Liver (tissue), 10 donors: ENCODE measurements at places on chromosomes 6 and 20. TPM values are rescaled to one million over a fixed set of nuclear protein-coding genes. Genes with fewer than 3 reads are reported as not detected.
A peak's percentile ranks its signal among the peaks of the same experiment; 100 is the strongest.

GRCh38 chr6:68760941-68761676, 126.0 kb downstream of the ADGRB3 start:
- H3K4me3 ChIP-seq, result no peak overlapping the region
- no peak overlapping the region for H3K27ac ChIP-seq
- H3K27me3 ChIP-seq, result no peaks in the 10 kb centered on the region
- no peak for DNase-seq

- no peak for DNase-seq
- H3K36me3 ChIP-seq, result no peaks in the 10 kb centered on the region
- no peaks in the 10 kb centered on the region for H3K4me1 ChIP-seq
- H3K4me3 ChIP-seq, result no peak overlapping the region
Measured at GRCh38 chr20:1964061-1964460, 29.8 kb downstream of the PDYN start.

DNA sequence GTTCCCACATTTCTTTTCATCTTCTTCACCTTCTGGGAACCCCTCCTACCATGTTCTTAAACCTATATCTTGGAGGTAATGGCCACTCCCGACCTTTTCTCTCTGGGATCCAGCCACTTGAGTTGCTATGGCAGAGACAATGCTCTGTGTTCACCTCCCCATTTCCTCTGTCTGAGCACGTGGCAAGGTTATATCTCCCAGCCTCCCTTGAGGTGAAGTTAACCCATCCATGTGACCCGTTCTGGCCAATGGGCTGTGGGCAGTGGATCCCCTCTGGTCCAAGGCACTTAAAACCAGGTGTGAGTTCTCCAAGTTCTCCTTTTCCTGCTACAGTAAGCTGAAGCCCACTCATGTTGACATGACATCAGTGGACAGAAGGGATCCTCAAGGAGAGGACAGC, 261.4 kb downstream of the LRFN2 start:
- no peaks in the 10 kb centered on the region for H3K27me3 ChIP-seq
- H3K4me1 ChIP-seq, result no peaks in the 10 kb centered on the region
- no peaks in the 10 kb centered on the region for H3K36me3 ChIP-seq
- H3K27ac ChIP-seq, result no peak overlapping the region
- no peak for DNase-seq

- H3K4me3 ChIP-seq, result no peak overlapping the region
- DNase-seq, result no peak
- H3K27me3 ChIP-seq, result peaks cover 5% of the 10 kb centered on the region
- no peak overlapping the region for H3K27ac ChIP-seq
- H3K36me3 ChIP-seq, result no peaks in the 10 kb centered on the region
Measured at GRCh38 chr20:8997701-8998117, 71.2 kb upstream of the PLCB4 start.

DNA sequence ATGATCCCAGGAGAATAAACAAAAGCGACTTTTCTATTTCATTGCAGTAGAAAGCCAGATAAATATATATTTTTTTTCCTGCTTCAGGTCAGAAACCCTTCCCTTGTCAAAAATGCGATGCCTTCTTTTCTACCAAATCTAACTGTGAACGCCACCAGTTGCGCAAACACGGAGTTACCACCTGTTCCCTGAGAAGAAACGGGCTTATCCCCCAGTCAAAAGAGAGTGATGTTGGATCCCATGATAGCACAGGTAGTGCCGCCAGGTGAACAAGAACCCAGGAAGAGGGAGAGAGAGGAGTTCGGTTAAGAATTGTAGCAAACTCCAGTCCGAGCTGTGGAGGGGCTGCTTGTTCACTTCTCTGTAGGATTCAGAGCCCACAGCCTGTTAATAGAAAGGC, 72.6 kb downstream of the SSR1 start:
- DNase-seq, result no peak
- H3K4me3 ChIP-seq, result no peak overlapping the region
- peaks cover 1% of the 10 kb centered on the region for H3K36me3 ChIP-seq
- H3K27ac ChIP-seq, result peak overlapping the region; percentile 83

GRCh38 chr20:3672547-3673171, 9.2 kb downstream of the ADAM33 start:
- H3K4me1 ChIP-seq, result peaks cover 1% of the 10 kb centered on the region
- H3K4me3 ChIP-seq, result no peak overlapping the region
- DNase-seq, result no peak
- H3K27ac ChIP-seq, result no peak overlapping the region
- peaks cover 10% of the 10 kb centered on the region for H3K27me3 ChIP-seq

DNA sequence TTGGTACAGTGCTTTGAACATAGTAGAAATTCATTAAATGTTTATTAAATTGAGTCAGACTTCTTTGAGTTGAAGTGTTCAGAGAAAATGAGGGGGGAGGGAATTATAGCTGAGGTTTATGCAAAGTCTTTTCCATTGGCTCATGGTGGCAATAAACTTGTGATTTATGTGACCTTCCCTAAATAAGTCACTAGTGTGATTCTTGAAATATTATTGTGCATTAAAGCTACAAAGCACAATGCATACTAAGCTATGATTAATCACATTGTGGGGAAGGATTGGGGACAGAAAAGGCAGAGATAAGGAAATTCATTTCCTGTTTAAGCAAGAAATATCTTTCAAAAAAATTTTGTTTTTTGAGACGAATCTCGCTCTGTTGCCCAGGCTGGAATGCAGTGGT, 877.5 kb downstream of the TFAP2A start:
- no peaks in the 10 kb centered on the region for H3K4me1 ChIP-seq
- no peak overlapping the region for H3K4me3 ChIP-seq
- no peaks in the 10 kb centered on the region for H3K27me3 ChIP-seq
- H3K36me3 ChIP-seq, result no peaks in the 10 kb centered on the region

DNA sequence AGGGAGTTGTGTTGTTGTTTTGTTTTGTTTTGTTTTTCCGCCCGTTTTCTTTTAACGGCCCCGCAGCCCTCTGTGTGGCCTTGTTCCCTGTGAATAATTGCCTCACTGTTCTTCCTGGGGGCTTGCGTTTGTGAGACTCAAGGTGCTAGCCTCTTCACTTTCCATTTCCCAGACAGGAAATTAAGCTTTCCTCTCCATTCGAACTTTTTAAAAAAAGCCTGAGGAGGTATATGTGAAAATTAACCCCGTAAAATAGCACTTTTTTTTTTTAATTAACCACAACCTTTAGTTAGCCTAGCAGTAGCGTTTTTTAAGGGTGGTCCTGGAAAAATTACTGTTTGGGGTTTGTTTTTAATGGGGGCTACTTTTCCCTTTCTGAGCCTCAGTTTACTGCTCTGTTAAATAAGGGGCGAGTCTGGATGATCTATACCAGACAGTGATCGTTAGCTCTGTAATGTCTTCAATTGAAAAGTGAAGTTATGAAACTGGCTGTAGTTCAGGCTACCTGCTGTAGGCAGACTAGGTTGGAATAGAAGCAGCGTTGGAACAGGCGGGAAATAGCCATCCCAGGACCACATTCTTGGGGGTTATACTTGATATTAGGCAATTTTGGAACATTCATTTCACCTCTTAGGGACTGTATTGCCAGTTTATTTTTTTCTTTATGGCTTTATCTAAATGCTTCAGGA, 1.7 kb downstream of the STX16 start:
- no peaks in the 10 kb centered on the region for H3K36me3 ChIP-seq
- peak overlapping the region; percentile 97 for H3K4me3 ChIP-seq
- peak overlapping the region; percentile 84 for H3K27ac ChIP-seq
- peak; percentile 24 for DNase-seq
- peaks cover 3% of the 10 kb centered on the region for H3K4me1 ChIP-seq
- no peaks in the 10 kb centered on the region for H3K27me3 ChIP-seq

DNA sequence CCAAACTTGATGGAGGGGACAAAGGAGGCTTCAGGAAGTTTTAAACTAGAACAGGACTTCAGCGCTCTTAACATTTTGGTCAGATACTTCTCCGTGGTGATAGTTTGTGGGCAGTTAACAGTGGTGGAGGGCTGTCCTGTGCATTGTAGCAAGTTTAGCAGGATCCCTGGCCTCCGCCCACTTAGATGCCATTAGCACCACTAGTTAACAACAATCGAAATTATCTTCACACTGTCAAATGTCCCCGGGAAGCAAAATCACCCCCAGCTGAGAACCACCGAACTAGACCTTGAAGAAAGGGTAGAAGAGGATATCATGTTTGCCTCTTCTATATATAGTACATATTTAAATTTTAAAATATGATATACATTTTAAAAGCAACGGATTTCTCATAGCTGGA, 13.6 kb downstream of the E2F3 start:
- H3K27me3 ChIP-seq, result no peaks in the 10 kb centered on the region
- H3K27ac ChIP-seq, result no peak overlapping the region
- no peaks in the 10 kb centered on the region for H3K36me3 ChIP-seq
- H3K4me3 ChIP-seq, result no peak overlapping the region
- H3K4me1 ChIP-seq, result no peaks in the 10 kb centered on the region
- DNase-seq, result no peak

GRCh38 chr20:62665826-62666735, 23.8 kb downstream of the SLCO4A1 start:
- H3K27me3 ChIP-seq, result no peaks in the 10 kb centered on the region
- H3K36me3 ChIP-seq, result no peaks in the 10 kb centered on the region
- H3K4me1 ChIP-seq, result no peaks in the 10 kb centered on the region
- no peak for DNase-seq
- H3K27ac ChIP-seq, result peak overlapping the region; percentile 16

DNA sequence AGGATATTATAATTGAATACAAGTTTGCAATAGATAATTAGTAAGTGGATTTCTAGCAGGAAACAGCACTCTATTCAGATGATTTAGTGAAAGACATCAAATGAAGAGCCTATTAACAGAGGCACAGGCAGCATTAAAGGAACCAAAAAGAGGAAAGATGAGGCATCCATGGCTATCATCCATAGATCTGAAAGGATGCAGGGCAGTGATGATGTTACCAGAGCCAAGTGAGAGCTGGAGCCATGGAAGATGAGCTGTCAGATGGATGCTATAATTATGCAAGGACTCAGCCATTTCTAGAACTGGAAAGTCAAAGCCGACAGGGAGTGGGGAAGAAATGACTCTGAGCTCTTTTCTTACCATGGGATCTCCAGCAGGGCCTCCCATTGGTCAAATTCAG, 66.8 kb upstream of the ANKEF1 start:
- no peaks in the 10 kb centered on the region for H3K36me3 ChIP-seq
- no peak for DNase-seq
- no peak overlapping the region for H3K4me3 ChIP-seq

DNA sequence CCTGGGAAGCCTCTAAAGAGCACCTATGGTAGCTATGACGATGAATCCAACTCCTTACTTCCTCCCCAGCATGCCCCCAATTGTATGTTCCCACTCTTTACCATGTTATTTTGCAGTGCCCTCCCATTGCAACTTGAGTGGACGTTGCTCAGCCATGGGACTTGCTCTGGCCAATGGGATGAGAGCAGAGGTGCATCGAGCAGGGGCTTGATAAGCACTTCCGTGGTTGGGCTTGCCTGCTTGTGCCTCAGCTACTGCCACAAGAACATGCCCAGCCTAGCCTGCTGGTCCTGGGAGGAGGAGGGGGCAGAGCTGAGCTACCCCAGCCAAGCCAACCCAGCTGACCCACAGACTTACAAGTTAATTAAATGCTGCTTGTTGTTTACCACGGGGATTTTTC, 71.1 kb upstream of the CTNNBL1 start:
- H3K36me3 ChIP-seq, result no peaks in the 10 kb centered on the region
- no peak overlapping the region for H3K4me3 ChIP-seq
- H3K4me1 ChIP-seq, result no peaks in the 10 kb centered on the region
- no peaks in the 10 kb centered on the region for H3K27me3 ChIP-seq
- no peak overlapping the region for H3K27ac ChIP-seq

- H3K4me1 ChIP-seq, result no peaks in the 10 kb centered on the region
- no peak for DNase-seq
- H3K36me3 ChIP-seq, result peaks cover 34% of the 10 kb centered on the region
Measured at GRCh38 chr6:158783851-158784250, 35.3 kb downstream of the EZR start.

- no peak overlapping the region for H3K27ac ChIP-seq
- no peak overlapping the region for H3K4me3 ChIP-seq
- H3K4me1 ChIP-seq, result peaks cover 2% of the 10 kb centered on the region
- H3K36me3 ChIP-seq, result no peaks in the 10 kb centered on the region
- DNase-seq, result no peak
Measured at GRCh38 chr6:14060971-14061370, 56.6 kb upstream of the CD83 start.

- no peaks in the 10 kb centered on the region for H3K27me3 ChIP-seq
- no peaks in the 10 kb centered on the region for H3K4me1 ChIP-seq
- no peak for DNase-seq
- no peaks in the 10 kb centered on the region for H3K36me3 ChIP-seq
Measured at GRCh38 chr6:89237158-89237557, 20.0 kb upstream of the GABRR1 start.

DNA sequence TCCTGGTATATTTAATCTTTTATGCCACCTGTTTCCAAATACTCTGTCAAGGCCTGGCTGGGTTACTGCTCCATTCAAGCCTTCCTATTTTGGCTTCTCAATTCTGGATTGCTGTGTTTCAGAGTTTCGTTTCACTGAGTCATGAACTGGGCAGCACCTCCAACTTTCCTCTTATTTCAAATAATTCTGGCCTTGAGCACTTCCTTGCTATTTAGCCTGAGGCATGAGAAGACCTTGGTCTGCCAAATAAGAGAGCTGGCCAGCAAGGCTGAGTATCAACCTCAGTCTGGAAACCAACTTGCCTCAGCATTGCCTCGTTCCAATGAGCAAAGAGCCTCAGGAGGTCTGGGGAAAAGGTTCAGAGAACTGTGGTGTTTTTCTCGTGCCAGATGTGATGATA, 66.6 kb downstream of the TNFAIP3 start:
- no peaks in the 10 kb centered on the region for H3K36me3 ChIP-seq
- DNase-seq, result no peak
- no peak overlapping the region for H3K4me3 ChIP-seq
- H3K27me3 ChIP-seq, result no peaks in the 10 kb centered on the region
- peaks cover 2% of the 10 kb centered on the region for H3K4me1 ChIP-seq

DNA sequence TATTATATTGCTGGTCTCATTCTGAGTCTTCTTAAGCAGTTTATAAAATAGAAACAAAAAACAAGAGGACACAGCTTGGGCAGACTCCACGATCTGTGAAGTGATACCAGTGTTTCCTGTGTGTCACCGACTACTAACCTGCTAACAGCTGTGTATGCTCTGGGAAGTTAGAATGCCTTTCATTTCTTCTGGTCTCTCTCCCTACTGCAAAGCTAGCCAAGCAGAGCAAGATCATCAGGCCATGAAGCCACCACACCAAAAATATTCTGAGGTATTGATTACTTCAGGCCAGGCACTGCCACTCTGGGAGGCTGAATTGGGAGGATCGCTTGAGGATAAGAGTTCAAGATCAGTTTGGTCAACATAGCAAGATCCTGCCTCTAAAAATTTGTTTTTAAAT, 46.9 kb upstream of the SMIM29 start:
- H3K27ac ChIP-seq, result no peak overlapping the region
- no peak overlapping the region for H3K4me3 ChIP-seq
- no peak for DNase-seq
- H3K27me3 ChIP-seq, result no peaks in the 10 kb centered on the region
- no peaks in the 10 kb centered on the region for H3K4me1 ChIP-seq

The XKR7 gene
- under 0.01 TPM for total RNA-seq

The GFRAL gene
- total RNA-seq, result not detected

The SSTR4 gene
- total RNA-seq, result not detected

The GGT7 gene
- 5.4 TPM for total RNA-seq

The CRIP3 gene
- total RNA-seq, result 1.1 TPM
